ENCODE measurements at places on chromosomes 11 and 22. TPM values are rescaled to one million over a fixed set of nuclear protein-coding genes. Genes with fewer than 3 reads are reported as not detected.

DNA sequence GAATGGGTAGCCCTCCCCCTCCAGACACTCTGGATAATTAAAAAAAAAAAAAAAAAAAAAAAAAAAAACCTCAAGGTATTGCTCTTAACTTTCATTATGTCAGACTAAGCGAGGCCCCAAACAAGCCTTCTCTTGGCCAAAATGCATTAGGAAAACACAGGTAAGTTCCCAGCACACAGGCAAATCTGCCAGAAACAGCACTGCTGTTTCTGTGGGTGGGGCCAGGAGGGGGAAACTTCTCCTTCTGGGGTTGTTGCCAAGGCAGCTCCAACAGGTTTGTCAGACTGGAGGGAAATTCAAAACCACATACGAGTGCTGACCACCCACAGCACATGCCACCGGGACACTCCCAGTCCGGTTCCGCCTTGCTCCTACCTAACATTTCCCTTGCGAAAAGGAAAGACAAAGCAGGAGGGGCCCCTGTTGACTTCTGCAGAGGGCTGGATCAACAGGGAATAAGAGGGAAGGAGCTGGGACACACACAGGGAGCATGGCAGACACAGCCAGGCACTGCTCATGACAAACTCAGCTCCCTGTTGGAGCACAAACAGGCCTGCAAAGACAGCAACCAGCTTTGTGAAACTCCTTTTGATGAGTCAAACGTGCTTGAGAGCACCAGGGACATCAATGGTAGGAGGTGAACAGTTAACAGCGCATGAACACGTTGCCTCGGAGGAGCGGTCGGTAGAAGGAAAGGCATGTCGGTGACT, 55.0 kb downstream of the MYH9 start:
- no peak for DNase-seq

DNA sequence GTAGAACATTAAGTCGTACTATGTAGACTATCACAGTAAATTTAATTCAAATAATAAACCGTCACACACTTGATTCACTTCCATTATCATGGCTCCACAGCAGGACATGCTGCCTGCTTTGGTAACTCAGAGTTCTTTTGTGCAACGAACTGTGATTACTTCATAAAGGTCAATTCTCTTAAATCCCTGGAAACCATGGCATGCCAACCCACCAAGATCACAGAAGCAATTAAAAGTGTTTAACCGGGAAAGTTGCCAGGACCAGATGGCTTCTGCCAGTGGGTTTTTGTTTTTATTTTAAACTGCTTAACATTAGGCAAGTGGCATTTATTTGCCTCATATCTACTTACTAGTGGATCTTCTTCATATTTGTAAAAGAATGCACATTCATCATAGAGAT, 1162.1 kb downstream of the DLG2 start:
- no peak for DNase-seq

DNA sequence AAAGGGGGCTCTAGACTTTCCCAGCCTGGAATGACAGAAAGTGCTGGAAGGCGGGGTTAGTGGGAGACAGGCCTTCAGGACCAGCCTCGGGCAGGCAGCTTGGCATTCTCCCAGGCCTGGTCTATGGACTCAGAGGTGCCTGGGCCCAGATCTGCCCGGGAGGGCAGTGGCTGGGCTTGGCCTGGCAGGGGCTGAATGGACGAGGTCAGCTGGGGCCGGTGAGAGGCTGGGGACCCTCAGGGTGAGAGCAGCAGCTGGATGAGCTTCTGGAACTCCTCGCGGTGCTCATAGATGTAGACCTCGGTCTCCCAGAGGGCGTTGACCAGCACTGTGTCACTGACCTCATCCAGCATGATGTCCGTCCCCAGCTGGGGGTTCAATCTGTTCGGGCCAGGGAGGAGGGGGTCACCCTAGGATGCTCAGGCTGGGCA, 1.5 kb upstream of the BAIAP2L2 start:
- no peak for DNase-seq

DNA sequence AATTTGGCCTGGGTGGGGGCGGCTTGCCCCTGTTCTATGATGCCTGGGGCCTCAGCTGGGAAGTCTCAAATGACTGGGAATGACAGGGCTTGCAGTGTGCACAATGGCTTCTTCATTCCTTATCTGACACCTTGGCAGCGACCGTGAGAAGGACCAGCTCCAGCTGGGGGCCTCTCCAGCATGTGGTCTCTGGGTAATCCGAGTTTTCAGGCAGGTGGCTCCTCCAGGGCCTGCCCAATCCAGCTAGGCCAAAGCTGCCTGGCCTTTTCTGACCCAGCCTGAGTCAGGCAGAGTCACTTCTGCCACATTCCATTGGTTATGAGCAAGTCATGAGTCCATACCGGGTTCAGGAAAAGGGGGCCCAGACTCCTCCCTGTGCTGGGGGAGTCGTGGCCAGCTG, 646.0 kb downstream of the OPCML start:
- DNase-seq = no peak

TRPC6 gene
- 13.3 TPM for polyA plus RNA-seq

Data from hindlimb muscle (tissue), 1 donor.